ENCODE measurements at places on chromosomes 11 and 22.

- DNase-seq: no peak
Measured at GRCh38 chr11:107998761-107999160, 9.9 kb upstream of the CUL5 start.

- DNase-seq: no peak
Measured at GRCh38 chr22:37999236-37999635, 14.9 kb upstream of the SOX10 start.

GRCh38 chr11:3127706-3128355 lies 37.3 kb downstream of the OSBPL5 start:
- no peak for DNase-seq

DNA sequence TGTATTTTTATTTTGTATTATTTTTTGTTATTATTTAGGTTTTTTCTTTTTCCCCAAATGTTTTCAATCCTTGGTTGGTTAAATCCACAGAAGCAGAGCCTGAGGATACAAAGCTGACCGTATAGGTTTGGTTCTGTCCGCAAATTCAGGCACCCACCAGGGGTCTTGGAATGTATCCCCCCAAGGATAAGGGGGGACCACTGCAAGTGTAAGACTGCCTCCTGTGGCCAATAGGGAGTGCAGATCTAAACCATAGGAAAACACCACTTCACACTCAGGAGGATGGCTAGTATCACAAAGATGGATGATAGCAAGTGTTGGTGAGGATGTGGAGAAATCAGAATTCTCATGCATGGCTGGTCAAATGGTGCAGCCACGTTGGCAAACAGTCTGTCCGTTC lies 20.0 kb downstream of the CPT1A start:
- DNase-seq: no peak

DNA sequence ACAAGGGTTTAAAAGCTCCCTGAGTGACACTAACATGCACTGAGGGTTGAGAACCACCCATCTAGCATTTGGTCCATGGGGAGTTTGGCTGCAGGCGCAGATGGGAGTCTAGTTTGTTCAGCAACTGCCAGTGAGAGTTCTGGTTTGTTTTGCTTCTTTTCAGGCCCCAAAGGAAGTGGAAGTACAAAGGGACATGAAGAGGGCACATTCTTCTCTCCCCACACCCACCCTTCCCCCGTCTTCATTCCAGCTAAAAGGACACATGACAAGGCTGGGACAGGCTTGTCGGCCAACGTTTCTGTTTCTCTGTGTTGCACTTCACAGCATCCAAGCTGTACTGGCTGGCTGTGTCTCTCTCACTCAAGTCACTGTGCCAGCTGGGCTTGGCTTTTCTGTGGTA lies 8.2 kb upstream of the ENDOD1 start:
- no peak for DNase-seq

GRCh38 chr11:646214-646613 lies 9.1 kb downstream of the DRD4 start:
- DNase-seq: no peak

DNA sequence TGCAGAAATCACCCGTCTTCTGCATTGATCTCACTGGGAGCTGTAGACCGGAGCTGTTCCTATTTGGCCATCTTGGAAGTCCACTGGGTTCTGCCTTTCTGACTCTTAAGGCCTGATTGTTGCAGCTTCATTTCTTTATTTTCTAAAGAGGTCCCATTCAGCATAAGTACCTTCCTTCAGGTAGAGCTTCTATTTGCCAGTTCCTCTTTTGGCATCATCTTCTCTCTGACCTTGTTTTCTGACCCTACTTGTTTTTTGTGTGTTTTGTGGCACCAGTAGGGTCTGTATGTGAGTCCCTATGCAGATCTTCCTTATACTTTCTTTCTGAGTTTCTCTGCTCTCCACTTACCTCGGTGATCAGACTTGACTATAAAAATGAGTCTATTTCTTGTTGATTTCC lies 77.5 kb upstream of the RRM1 start:
- DNase-seq: no peak

- no peak for DNase-seq
Measured at GRCh38 chr11:111063726-111064517, 181.6 kb upstream of the POU2AF2 start.

GRCh38 chr11:27367881-27368280 lies 4.9 kb upstream of the CCDC34 start:
- no peak for DNase-seq

DNA sequence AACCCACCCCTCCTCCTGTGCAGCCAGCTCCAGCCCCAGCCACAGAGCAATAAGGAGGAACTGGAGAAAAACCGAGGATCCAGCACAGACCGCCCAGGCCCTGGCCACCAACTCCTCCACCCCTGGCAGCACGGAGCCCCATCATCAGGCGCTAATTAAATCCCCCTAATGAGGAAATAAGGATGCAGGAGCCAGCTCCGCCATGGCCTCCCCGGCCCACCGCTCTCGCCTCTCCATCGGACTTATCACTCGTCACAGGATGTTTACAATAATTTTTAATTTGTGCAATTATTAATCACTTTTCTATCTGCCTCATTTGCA lies 42.6 kb downstream of the BUD13 start:
- no peak for DNase-seq
